ENCODE measurements at places on chromosomes 4 and X.

GRCh38 chrX:47209508-47210238 is 8.8 kb upstream of the CDK16 start:
- DNase-seq: no peak

DNA sequence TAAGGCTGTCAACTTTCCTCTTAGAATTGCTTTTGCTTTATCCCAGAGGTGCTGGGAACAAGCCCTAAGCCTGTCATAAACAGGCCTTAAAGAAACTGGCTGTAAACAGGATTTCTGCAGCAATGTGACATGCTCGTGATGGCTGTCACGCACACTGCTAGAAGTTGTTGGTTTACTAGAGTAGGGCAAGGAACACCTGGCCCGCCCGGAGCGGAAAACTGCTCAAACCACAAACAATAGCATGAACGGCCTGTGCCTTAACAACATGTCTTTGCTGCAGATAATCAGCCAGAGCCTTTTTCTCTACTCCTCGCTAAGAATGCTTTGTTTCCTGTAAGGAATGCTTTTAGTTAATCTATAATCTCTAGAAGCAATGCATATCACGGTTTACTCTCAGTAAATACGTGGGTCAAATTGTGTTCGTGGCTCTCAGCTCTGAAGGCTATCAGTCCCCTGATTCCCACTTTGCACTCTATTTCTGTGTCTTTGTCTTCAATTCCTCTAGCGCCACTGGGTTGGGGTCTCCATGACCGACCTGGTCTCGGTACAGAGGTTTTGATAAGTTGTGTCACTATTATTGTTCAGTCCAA is 318.3 kb downstream of the GLUD2 start:
- no peak for DNase-seq

- no peak for DNase-seq
These were observed 1.3 kb downstream of the TMEM164 start for GRCh38 chrX:110004215-110004614.

DNA sequence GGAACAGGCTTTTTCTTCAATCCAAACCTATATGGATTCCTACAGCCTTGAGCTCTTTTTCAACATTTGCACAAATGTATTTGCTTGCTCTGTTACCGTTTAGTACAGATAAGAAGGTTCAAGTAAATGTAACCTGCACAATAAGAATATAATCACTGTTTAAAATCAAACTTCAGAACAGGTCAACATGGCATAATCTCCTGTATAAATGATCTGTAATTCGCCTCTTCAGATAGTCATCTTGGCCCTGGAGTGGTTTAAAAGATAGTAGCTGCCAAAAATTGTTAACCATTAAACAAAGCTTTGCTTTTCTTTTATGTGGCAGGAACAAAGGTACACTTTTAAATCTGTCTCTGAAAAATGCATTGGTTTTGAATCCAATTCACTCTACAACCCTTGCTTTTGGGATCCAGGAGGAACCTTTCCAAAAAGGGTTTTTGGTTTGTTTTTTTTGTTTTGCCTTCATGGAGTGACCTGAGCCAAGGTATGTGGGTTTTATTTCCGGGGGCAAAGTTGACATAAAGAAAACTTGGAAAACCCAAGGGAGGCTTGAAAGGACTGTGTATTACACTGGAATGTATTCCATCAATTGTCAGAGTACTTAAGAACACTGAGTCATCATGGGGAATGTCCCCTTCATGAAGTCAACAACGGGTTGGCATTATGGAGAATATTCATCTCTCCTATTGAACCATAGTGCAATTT is 210.4 kb upstream of the HCCS start:
- DNase-seq: no peak

- no peak for DNase-seq
These were observed 118.1 kb downstream of the TBL1X start for GRCh38 chrX:9582956-9583355.

DNA sequence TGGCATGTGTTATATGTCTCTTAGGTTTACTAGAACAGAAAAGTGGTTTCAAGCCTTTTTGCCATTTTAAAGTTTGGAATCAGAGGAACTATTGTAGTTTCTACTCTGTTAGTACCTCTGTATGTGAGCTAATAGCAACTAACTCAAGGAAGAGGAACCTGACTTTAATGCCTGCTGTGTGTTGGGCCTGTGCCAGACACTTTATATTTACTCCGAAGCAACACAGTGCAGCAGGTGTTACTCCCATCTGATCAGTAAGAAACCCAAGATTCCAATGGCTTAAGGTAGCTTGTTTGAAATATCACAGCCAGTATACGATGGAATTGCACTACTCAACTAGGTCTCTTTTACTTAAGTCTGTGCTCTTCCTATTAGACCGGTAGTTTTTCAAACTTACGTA is 79.2 kb downstream of the USP9X start:
- DNase-seq: no peak

Measured in skin of body (tissue), 3 donors.